ENCODE measurements at places on chromosomes 5 and 9.

- DNase-seq: no peak
Measured at GRCh38 chr5:78647351-78647818, 1.2 kb downstream of the LHFPL2 start.

GRCh38 chr5:138068742-138069600 lies 14.9 kb upstream of the WNT8A start:
- peak; percentile 35 for DNase-seq

DNA sequence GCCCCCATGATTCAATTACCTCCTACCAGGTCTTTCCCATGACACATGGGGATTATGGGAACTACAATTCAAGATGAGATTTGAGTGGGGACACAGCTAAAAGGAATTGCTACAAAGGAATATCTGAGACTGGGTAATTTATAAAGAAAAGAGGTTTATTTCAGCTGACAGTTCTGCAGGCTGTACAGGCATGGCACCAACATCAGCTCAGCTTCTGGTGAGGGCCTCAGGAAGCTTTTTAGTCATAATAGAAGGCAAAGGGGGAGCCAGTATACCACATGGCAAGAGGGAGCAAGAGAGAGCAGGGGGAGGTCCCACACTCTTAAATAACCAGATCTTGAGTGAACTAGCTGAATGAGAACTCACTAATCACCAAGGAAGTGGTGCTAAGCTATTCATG lies 11.2 kb upstream of the ALDOB start:
- DNase-seq: no peak

- DNase-seq: no peak
Measured at GRCh38 chr5:33425314-33425713, 15.5 kb upstream of the TARS1 start.

- no peak for DNase-seq
Measured at GRCh38 chr9:98442541-98442940, 187.1 kb upstream of the TBC1D2 start.

DNA sequence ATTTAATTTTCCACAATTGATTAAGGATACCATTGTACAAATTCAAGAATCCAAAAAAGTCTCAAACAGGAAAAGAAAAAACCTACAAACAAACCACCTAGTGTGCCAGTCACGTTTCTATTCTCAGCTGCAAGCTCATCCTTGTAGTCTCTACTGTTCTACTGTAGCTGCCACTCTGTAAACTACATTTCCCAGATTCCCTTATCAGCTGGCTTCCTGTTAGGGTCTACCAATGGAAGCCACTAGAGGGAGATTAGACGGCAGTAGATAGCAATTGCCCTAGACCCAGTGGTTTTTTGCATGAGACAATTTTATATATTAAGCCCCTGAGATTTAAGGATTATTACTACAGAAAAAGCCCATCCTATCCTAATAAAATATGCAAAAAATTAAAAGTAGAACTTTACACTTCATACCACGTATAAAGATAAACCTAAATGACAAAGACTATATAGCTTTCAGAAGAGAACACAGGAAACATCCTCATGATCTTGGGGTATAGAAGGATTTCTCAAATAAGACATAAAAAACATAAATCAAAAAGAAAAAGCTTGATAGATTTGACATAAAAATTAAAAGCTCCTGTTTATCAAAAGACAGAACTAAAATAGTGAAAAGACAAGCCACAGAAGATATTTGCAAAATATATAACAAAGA lies 37.4 kb downstream of the P4HA2 start:
- no peak for DNase-seq

DNA sequence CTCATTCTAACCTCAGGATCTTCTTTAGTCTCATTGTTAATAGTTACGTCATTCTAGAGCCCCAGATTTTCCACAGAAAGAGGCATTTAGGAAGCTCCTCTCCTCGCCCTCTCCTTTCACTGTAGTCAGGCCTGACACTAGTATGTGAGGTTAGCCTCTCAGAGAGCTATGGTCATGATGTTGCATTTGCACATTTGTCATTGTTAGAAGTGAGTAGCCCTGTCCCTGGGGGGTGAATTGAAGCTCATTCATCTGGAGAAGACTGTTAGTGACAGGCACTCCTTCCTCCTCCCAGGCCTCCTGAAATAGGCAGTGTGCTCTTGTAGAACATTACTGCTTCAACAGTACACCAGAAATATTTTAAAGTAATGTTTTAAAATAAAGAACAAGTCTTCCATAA lies 26.6 kb upstream of the LRRTM2 start:
- no peak for DNase-seq

DNA sequence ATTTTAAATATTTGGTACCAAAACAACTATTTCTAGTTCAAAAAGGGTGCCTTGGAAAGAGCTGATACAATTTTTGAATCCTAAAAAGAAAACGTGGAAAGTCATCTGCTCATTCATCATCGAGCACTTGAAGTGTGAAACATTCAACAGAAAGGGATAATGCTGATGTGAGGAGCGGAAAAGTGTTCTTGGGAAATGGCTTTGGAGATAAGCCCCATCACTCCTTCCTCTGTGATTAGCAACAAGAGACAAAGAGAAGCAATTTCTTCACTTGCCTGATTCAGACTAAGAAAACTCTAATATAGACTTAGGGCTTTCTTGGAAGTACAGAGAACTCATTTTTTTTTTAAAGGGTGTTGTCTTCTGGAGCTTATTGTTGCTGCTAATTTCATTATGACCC lies 74.9 kb downstream of the C9orf152 start:
- no peak for DNase-seq

DNA sequence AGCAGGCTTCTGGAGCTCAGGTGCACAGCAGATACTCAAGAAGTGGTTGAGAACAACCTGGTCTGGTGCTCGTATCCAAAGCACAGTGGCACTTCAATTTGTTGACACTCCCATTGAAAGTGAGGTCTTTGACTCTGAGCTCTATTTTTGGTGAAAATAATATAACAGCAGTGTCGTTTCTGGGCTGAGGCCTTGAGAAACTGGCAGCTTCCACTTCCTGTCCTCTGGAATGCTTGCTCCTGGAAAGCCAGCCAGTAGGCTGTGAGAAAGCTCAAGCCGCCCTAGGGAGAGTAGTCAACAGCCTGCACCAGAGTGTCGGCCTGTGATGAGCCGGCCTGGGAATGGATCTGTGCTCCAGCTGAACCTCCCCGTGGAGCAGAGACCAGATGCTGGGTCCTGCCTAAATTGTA lies 6.8 kb upstream of the SUSD3 start:
- DNase-seq: no peak

GRCh38 chr5:111697881-111698757 lies 58.9 kb downstream of the NREP start:
- no peak for DNase-seq

DNA sequence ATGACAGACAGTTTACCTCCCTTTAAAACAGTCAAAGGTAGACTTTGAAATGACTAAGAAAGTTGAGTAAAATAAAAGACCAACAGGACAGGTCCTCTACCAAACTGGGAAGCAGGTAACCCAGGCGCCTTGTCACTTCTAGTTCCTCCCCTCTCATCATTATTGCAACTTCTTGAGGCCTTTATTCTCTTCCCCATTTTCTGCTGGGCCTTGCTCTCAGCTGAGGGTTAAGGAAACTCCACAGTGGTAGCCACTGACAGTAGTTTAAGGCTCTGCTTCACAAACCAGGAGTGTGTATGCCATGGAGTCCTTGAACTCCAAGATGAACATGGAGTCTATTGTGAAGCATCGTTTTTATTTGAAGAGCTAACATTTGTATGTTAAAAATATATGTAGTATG lies 36.9 kb upstream of the TCERG1 start:
- no peak for DNase-seq

DNA sequence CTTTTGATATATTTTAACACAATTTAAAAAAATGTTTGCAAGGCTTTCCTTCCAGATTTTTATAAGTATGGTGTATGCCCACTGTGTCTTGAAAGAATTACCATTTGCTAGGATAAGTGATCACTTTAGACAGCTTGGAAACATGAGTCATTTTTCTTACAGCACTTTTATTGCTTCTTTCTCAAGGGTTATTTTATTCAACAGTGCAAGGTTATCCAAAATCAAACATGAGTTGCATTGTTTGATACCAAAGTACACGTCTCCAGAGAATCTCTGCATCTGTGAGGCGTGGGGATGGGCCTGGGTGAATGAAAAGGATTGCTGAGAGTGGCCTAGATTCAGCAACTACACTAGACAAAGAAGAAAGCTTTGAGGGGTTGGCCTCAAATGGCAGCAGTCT lies 329.6 kb downstream of the ADAMTS6 start:
- DNase-seq: no peak

GRCh38 chr5:6791031-6791430 lies 77.8 kb downstream of the TENT4A start:
- no peak for DNase-seq

- DNase-seq: no peak
Measured at GRCh38 chr5:141850786-141851185, 27.4 kb downstream of the PCDH1 start.

DNA sequence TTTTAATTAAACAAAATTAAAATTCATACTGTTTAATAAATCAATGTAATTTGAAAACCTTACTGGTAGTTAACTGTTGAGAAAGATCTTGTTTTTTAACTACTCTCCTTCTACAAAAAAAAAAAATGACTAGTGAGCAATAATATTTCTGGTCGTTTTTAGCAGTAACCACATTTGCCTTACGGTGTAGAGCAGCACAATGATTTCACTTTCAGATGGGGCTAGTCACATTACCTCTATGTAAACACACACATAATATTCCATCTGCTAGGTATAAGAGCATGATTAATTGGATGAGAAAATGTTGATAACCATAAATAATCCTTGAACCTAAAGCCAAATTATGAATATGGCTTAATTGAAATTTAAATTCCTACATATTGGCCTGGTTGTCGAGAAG lies 198.1 kb downstream of the CHSY3 start:
- no peak for DNase-seq

- DNase-seq: no peak
Measured at GRCh38 chr9:74478606-74479005, 18.5 kb upstream of the RORB start.

DNA sequence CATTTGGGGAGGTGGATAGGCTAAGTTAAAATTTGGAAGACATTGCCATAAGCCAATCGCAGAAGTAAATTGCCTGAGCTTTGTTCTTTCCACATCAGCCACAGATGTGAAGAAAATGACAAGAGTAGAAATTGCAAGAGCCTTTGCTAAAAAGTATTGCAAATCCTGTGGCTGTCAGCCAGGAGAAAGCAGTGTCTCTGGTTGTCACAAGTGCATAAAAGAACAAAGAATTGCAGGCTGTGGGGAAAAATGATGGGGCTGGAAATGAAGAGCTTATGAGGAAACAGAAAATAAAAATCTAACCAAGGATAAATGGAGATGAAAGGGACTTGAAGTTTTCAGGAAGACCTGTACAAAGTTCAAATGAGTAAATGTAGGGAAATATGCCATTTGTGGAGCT lies 344.8 kb downstream of the CSNK1G3 start:
- no peak for DNase-seq

- DNase-seq: no peak
Measured at GRCh38 chr9:3151672-3152576, 308.0 kb upstream of the PUM3 start.

GRCh38 chr9:38041564-38042243 lies 27.3 kb downstream of the SHB start:
- no peak for DNase-seq

- no peak for DNase-seq
Measured at GRCh38 chr5:89067362-89067761, 184.4 kb upstream of the MEF2C start.

- DNase-seq: no peak
Measured at GRCh38 chr9:109751253-109751652, 28.7 kb upstream of the PALM2AKAP2 start.

GRCh38 chr5:36178524-36178890 lies 26.6 kb downstream of the SKP2 start:
- no peak for DNase-seq

DNA sequence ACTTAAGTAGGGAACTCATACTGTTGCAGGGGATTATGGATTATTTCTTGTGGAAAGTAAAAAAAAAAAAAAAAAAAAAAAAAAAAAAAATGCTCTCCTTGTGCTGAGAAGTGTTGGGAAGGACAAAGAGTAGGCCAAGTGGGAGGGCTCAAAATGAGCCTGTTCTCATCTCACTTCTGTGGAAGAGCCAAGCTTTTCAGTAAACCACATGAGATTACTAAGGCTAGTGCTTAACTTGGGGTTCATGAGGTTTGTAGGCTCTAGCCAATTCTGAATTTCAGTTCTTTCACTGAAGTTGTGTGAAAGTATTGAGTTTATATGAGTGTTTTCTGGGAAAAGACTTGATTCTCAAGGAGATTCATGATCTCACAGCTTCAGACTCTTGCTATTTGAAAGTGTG lies 23.0 kb upstream of the CEP78 start:
- no peak for DNase-seq

DNA sequence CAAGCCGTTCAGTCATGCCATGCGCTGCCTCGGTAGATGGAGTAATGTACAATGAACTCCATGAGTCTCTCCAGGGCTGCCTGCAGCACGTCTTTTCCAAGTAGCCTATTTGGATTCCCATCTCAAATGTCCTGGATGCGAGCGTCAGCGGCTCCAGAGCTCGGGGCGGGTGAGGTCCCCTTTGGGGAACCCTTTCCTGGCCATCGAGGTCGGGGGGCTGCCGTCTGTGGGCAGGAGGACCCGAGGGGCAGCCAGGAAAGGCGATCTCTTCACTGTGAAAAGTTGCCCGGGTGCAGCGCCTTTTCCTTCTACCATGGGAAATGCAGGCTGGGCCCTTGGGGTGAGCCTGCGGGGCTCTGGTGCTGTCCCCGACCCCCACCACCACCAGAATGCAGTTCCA lies 36.9 kb upstream of the FCN2 start:
- DNase-seq: no peak

DNA sequence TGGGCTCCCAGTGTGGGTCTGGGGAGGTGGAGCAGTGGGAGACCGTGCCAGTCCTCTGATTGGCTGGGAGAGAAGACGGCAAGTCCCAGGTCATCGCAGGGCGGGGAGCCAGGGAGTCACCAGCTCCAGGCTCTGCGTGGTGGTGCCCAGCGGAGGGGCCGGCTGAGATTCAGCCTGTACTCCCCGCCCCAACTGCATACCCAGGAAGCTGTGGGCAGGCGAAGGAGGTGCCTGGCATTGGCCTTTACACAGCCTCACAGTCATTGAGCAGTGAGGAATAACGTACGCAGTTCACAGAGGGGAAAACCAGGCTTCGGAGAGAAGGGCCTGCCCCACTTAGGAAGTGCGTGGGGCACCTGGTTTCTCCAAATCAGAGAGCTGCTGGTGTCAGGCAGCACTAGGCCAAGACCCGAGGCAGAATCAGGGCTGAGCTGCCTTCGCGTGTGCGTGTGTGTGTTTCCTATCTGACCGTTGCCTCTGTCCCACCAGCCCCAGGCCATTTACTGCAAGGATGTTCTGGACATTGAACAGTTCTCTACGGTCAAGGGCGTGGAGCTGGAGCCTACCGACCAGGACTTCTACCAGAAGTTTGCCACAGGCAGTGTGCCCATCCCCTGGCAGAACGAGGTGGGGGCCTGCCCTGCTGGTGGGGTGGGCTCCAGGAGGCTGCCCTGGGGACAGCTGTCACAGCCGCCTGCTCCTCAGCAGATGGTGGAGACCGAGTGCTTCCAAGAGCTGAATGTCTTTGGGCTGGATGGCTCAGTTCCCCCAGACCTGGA lies 6.2 kb upstream of the PRR7 start:
- no peak for DNase-seq

DNA sequence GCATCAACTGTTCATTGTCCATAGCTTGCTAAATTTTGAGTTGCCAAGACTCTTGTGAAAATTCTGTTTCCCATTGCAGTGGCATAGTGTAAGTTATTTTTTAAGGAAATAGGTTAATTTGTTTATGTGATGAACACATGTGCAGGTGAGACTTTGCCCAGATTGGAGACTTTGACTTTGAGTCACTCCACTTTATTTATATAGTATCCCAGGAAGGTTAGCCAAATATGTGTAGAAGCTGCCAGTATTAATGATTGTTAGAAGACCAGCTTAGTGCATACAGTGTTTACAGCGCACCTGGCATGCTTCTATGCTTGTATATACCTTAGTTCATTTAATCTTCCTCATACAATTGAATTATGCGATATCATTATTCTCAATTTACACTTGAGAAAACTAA lies 51.0 kb downstream of the MTAP start:
- no peak for DNase-seq

Measured in stimulated activated CD8-positive, alpha-beta memory T cell treated with anti-CD3 and anti-CD28 coated beads, Interleukin-12 subunit alpha, Interleukin-12 subunit beta, amount 100 ng/mL, for 4 hours (primary cell).